Regular cardiac myocyte (primary cell): ENCODE measurements at places on chromosomes 3 and 15. TPM values are rescaled to one million over a fixed set of nuclear protein-coding genes. Genes with fewer than 3 reads are reported as not detected.

The C3orf22 gene
- not detected in 2 replicates for total RNA-seq

The MYO1E gene
- 63.6 and 196 TPM in 2 replicates for total RNA-seq

The POLR2H gene
- 102 and 146 TPM in 2 replicates for total RNA-seq

The MKRN3 gene
- total RNA-seq = under 0.01 and 0.19 TPM in 2 replicates

The CHRNB4 gene
- not detected in 2 replicates for total RNA-seq
